ENCODE measurements at places on chromosomes 6 and 20.
A peak's percentile ranks its signal among the peaks of the same experiment; 100 is the strongest.

GRCh38 chr6:162963861-162964260 is 236.1 kb downstream of the PACRG start:
- DNase-seq: no peak

DNA sequence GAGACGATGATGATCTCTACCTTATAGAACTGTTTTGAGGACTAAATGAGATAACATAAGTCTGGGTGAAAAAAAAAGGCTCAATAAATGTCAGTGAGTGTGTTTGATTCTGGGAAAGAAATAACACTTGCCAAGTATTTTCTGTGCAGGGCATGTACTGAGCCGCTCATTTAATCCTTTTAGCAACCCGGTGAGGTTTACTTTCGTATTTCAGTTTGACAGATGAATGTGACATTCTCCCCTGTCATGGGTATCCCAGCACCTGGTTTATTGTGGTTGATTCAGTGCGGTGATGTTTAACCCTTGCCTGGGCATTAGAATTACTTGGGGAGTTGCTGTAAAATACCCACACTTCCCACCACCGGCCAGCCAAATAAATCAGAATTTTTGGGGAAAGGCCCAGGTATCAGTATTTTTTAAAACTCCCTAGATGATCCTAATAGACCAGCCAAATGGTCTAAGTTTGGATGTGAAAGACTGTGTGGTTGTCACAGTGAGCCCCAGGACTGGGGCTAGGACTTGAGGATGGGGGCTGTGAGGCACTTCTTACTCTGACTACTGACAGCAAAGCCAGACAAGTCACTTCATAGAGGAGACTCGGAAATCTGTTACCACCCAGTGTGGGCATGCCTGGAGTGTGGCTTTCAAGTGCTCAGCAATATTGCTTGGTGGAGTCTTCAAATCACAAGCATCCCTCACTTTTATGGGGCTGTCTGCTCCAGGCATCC is 100.2 kb upstream of the KCNG1 start:
- DNase-seq: no peak

- DNase-seq: peak; percentile 12
Observed at GRCh38 chr20:23086056-23086566, at the start of gene CD93. Gene CD93 (minus strand): TSS chr20:23086324. CDS start chr20:23086192, 132 bp downstream.

DNA sequence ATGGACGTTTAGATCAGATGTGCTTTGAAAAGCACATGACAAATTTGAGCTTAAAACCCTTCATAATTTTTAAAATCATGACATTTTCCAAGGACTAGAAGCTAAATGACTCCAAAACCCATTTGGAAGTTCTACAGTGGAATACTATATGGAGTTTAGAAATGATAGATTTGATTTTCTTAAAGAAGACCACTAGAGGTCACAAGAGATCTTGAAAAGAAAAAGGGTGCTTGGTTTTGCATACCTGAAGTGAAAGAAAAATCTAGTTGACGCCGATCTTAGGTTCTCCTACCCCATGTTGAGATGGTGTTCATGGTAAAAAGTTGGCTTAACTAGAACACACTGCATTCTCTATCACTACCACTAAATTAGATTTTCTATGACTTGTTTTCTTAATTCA is 31.5 kb downstream of the CFAP61 start:
- DNase-seq: peak; percentile 37

DNA sequence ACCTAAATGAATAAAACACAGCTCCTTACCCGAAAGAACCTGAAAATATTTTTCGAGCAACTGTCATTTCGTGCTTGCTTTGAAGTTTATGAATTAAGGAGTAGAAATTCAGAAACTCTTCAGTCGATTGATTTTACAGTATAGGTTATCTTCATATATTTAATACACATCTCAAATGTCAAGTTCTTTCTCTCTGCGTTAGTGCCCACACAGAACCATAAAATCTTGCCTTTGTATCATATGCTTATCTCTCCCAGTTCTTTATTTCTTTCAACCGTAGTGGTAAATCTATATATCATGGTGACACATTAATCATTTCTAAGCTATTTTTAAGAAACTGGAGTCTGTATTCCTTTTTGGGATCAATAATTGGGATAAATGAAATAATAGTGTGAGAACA is 397.5 kb downstream of the CDKAL1 start:
- DNase-seq: no peak

- no peak for DNase-seq
Observed at GRCh38 chr6:132011582-132011981, 60.4 kb upstream of the CCN2 start.

DNA sequence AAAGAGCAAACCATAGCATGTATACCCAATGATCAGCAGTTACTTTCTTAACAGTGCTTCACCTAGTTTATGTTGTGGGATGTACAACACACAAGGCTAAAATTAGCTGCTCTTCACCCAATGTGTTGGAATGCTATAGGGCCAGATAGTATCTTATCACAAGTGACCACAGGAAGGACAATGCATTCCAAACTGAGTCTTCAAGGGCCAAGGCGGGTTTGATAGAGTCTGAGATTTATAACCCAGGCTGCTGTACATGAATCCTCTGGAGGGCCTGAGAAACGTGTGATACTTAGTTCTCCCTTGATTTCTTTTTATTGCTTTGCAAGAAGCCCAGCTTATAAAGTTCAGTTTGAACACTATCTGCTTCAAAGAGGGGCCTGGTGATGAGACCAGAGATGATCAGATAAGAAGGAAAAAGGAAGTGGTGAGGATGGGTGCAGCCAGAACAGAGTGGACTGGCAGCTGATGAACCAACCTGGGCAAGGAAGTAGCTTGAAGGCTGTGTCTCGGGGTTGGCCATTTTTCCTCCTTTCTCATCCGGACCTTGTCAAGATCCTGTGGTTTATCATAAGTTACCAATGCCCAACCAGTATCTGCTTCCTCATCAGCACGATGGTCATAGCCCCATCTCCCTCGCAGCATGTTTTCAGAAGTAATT is 62.2 kb upstream of the BMP2 start:
- no peak for DNase-seq

- no peak for DNase-seq
Observed at GRCh38 chr6:73348550-73349204, 5.4 kb downstream of the DPPA5 start.

GRCh38 chr6:85118233-85118632 is 331.6 kb upstream of the NT5E start:
- DNase-seq: no peak

DNA sequence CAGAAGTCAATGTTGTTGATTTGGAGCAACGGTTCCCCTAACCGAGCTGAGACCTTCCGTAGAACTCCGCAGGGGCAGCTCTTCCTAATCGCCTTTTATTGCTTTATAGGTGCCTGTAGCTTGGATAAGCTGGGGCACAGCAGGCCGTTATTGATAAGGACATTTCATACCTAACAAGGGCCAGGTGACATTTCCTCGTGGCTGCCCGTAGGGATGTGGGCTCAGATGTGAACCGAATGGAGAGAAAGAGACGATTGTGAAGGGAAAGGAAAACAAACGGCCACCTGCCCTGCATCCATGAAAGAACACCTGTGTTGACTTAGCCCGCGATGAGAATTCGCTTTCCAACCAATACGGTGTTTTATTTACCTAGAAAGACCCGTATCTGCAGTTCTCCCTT is 53.3 kb upstream of the DACT2 start:
- no peak for DNase-seq

GRCh38 chr20:9408422-9409300 is 105.7 kb upstream of the LAMP5 start:
- DNase-seq: no peak

- DNase-seq: no peak
Observed at GRCh38 chr6:159893064-159893463, 2.3 kb downstream of the MAS1 start.

DNA sequence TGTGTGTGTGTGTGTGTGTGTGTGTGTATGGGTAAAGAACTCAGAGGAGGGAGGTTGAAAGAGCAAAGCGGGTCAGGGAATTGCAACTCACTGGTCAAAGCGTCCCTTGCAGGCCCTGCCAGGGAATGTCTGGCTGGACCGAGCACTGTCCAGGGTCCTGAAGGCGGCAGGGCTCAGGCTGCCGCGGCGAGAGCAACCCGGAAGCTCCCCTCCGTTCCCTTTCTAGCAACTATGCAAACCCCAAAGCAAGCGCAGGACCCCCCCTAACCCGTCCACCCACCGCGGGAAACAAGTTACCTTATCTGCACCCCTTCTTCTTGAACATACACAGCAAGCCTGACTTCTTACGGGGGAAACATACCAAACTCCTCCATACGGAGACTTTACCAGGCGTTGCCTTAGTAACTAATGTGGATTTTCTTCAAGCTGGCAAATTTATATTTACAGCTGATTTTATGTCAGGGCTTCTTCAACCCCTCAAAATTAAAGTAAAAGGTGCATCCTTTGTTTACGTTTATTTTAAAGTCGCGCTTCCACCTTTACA is 538 bp upstream of the GRM1 start:
- DNase-seq: no peak

DNA sequence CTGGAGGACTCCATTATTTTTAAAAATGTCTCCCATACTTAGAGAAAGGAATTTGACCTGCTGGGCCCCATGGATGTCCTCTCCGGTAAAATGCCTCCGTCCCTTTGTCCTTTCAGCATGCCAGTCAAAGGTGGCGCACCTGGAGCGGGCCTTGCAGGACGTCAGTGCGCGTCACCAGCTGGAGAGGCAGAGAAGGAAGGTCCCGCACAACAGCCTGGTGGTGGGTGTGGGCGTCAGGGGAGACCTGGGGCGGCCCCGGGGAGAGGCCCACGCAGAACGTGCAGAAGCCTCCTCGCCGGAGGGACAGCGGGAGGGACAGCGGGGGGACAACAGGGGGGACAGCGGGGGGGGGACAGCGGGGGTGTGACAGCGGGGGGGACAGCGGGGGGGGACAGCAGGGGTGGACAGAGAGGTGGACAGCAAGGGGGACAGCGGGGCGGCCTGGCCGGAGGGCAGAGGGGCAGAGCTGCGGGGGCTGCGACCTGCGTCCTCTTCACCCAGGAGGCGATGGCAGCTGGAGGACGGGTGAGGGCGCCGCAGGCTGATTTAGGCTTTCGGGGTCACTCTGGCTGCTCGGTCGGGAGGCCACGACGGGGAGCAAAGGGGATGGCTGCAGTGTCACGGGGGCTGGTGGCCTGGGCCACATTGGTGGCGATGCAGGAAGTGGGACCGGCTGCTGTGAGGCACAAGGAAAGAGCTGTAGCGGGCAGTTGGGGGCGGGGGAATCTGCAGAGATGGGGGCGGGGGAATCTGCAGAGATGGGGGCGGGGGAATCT is 859 bp upstream of the KIF25 start:
- DNase-seq: no peak

- no peak for DNase-seq
Observed at GRCh38 chr6:16228709-16229665, 9.4 kb upstream of the GMPR start.

DNA sequence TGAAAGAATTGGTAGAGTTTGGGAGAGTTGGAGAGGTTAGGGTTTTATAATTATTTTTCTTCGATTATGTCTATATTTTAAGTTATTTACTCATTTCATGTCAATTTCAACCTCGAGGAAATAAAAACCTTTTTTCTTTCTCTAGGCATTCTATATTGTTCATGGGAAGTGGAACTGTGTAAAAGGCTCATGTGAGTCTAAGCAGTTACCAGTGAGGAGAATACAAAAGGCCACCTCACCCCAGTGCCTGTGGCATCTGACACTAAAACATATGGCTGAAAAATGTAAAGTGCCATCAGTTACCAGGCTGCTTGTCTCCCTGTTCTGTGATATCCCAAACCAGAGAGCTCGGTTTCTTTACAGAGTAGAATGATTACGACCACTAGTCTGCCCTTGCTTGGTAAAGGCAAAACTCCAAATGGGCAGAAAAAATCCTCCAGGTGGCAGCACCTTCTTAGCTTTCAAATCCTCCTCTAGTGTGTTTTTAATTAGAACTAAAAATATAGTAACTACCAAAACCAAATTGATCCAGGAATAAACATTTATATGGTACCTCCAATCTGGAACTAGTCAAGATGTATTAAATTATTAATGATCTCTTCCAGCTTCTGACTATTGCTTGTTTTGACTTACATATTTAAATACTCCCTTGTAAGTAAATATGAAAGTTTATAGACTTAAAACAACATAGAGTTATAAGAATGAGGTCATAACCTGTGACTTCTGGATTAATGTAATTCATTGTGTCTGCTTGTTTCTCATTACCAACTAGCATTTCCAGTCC is 122.6 kb upstream of the MCHR2 start:
- peak; percentile 14 for DNase-seq

DNA sequence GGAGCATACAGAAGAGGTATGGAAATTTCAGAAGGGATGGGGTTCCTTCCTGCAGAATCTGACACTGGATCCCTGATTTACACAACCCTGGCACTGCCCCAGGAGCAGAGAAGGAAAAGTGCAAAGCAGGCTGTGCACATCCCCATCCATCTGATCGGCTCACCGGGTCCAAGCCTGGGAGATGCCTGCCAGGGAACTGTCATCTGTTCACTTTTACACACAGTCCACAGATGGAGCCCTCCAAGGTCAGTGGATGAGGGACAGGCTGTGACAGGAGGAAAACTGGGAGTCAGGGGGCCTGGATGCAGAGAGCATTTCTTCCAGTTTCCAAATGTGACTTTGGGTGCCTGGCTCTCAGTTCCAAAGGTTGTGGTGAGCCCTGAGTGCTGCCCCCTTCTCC is 11.0 kb upstream of the SYNDIG1 start:
- no peak for DNase-seq

- DNase-seq: no peak
Observed at GRCh38 chr6:131336596-131336995, 201.3 kb downstream of the AKAP7 start.

- no peak for DNase-seq
Observed at GRCh38 chr6:131685266-131685780, 15.9 kb downstream of the OR2A4 start.

DNA sequence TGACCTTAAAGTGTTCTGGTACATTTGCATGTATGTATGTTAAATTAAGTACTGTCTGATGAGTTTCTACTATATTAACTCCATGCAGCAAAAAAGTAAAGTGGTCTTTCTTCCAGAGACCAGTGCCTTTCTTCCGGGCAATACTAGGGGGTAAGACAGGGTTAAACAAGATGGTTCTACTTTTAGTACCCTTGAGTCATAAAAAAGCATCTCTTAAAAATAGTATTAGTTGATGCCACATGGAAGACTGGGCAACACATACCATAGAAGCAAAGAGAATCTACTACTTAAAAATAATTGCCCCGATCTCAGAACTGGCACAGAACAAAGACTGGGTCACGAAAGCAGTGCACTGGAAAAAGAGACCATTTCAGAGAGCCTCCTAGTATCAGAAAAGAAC is 66.2 kb downstream of the SESN1 start:
- no peak for DNase-seq

DNA sequence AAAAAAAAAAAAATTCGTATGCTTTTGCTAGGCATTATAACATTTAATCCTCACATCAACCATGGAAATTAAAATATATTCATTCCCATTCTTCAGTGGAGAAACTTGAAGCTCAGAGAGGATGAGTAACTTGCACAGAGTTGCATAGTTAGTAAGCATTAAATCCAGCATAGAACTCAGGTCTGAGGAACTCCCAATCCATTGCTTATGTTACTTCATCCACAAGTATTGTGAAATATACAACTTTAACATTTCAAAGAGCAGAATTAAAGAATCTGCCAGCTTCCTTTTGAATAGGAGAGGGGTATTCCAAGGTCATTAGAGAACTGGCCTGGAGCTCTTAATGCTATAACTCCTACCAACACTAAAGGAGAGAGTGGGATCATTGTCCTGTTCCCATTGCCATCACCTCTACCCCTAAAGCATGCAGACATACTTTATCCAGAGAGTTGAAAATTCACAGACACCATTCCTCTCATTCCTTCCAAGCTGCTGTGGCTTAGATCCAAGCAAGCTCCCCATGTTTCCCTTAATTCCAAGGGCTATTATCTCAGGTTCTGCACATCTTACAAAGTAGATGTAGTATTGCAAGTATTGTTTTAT is 91.9 kb downstream of the FLRT3 start:
- DNase-seq: no peak

GRCh38 chr6:69827276-69827893 is 30.6 kb upstream of the LMBRD1 start:
- DNase-seq: no peak

- no peak for DNase-seq
Observed at GRCh38 chr6:109257494-109257893, 124.8 kb downstream of the CD164 start.
